ENCODE measurements at places on chromosomes 11 and 22. TPM values are rescaled to one million over a fixed set of nuclear protein-coding genes. Genes with fewer than 3 reads are reported as not detected.
A peak's percentile ranks its signal among the peaks of the same experiment; 100 is the strongest.

GRCh38 chr11:8947230-8947943, 4.6 kb upstream of the ASCL3 start:
- no peak for DNase-seq

DNA sequence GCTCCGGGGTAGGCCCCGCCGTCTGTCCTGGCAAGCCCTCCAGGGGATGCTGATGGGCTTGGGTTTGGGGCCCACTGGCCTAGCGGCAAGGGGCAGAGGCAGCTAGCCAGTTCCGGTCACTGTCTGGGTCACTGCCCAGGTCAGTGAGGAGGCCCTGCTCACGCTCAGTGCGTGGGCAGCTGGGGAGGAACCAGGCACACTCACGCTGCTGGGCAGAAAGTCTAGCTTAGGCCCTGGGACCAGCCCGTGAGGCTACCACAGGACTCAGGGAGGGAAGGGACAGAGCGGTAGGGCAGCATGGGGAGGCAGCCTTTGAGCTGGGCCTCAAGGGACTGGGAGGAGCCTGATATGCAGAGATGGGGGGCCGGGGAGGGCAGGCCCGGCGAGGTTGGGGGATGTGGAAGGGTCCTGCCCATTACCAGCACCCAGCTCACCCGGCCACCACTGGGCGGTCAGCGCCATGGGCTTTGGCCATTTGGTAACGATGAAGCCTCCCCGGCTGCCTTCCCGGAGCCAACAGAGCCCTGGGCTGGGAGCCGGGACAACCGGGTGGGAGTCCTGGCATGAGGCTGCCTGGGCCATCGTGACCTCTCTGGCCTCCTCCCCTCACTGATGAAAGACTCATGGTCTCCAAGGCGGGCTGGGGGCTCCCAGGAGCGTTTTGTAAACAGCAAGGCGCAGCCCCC, 14.2 kb downstream of the SHISAL1 start:
- DNase-seq = no peak

DNA sequence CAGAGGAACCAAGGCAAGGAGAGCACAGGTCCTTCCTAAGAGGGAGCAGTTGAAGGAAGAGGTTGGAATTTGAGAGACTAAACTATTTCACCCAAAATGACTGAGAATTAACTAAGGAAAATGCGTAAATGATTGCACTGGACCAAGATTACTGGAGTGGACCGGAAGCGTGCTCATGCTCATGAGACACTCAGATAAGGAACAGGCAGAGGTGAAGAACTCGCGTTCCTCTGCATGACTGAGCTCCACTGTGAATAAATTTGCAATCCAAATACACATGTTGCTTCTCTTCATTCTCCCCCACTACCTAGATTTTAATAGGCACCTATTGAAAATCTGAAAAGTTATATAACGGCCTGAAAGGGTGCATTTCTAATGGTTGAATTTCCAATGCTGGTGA, 207.0 kb downstream of the KIRREL3 start:
- no peak for DNase-seq

GRCh38 chr11:8732324-8732670, 49.7 kb downstream of the RPL27A start:
- DNase-seq = no peak

DNA sequence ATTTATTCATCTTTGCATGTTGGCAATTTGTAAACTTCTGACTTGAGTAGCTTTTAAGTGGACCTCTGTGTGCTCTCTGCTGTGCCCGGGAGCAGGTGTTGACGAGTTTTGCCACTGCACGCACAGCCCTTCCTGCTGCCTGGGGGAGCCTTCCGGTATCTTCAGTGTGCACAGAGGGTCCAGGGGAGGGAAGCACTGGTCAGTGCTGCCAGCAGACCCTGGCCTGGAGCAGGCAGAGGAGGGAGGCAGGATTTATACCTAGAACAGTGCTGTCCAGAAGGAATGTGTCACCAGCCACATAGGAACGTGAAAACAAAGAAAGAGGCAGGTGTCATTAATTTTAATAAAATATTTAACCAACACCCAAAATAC, 403.6 kb downstream of the TBC1D22A start:
- no peak for DNase-seq

- DNase-seq = no peak
Measured at GRCh38 chr22:31707519-31707918, 42.4 kb downstream of the PRR14L start.

DNA sequence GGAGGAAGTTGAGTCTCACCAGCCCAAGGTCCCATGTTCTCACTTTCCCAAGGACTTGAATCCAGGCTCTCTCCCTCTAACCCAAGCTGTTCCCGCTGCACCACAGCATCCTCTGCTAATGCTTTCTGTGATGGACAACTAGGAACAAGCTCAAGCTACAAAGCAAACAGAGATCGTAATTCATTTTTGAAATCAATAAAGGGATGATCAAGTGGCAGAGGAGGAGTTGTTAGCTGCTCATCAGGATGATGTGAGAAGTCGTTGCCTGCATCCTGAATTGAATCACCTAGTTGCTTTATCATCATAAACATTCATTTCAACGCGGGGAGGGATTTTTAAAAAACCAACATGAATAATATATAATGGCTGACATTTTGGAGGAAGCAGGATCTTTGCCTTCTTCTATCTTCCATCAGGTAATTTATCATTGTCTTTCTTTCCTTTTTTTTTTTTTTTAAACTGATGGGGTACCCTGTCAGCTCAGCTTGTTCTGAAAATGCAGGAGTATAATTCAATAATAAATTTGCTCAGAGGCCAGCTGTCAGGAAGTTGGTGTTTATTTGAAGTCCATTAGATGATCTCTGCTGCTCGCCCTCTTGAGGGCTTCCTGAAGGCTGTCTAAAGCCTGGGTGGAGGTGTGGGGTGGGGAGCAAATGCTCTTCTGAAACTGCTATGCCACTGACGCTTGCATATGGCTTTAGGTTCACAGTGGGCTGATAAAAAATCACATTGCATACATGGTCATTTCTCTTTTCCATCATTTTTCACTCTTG, 174.4 kb upstream of the NARS2 start:
- no peak for DNase-seq

DNA sequence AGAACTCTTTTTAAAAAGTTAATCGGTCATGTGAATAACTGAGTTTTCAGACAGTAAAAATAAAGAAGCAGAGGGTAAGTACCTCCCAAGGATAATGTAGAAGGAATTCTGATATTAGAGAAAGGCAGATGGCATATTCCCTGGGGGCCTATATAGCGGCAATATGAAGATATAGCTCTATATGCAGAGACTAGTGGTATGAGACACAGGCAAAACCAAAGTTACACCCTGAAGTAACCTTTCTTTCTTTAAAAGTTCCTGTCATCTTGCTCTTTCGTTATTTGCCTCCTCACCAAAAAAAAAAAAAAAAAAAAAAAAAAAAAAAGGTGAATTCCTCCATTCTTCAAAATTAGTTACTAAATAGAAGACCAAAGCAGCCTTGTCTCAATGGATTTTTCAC, 76.2 kb upstream of the ARHGAP32 start:
- DNase-seq = no peak

DNA sequence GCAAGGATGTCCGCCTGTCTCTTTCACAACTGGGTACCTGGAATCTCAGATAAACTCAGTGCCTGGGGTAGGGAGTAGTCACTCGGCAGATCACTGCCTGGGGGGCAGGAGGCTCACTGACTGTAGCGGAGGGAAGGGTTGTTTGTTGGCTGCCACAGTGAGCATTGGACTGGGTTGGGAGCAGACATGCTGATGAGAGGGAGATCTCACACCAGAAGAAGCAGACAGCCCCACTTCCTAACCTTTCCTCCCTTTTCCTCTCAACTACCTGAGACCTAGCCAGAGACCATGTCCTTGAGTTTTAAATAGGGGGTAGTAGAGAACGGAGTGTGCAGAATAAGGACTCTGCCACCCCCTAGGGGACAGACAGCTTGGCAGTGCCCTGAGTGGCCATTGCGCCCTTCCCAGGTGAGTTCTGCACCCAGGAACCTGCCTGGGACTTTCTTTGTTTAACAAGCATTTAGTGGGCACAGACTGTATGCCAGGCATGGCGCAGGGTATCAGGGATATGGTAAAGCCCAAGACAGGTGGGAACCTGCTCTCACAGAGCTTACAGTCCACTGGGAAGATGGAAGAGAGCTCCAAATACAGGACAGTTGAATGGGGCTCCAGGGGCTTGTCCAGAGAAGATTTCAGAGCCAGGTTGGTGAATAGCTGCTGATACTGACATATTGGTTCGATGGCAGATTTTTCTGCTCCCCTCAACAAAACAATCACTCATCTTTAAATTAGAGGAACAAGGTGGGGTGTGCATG, 115.7 kb upstream of the NNMT start:
- peak; percentile 47 for DNase-seq

DNA sequence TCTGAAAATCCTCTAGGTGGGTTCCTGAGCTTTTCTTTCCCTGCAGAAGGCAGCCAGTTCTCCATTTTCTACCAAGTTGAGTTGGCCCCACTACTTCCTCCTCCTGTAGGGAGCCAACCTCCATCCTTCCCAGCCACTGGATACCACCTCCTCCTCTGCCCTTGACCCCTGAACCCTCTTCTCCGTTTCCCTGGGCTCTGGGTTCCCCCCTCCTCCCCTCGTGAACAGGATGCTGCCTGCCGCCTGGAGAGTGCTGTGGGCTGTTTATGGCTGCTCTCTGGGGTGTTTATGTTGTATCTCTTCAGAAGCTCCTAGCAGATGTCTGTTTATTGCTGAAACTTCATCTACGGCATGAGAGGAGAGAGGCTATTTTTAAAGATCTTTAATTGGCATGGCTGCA, 8.6 kb downstream of the MICAL2 start:
- DNase-seq = no peak

- no peak for DNase-seq
Measured at GRCh38 chr11:10633261-10633660, 60.3 kb downstream of the IRAG1 start.

DNA sequence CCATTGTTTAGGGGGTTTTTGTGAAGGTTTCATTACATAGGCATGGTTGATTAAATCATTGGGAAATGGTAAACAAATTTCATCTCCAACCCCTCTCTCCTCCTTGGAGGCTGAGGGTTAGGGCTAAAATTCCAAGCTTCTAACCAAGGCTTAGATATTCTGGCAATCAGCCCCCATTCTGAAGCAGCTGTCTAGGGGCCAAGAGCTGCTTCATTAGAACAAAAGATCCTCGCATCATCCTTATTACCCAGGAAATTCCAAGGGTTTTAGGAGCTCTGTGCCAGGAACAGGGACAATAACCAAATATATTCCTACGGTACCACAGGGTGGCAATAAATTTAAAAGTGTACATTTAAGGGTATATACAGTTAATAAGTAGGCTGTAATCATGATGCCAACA, 22.5 kb upstream of the EED start:
- no peak for DNase-seq

DNA sequence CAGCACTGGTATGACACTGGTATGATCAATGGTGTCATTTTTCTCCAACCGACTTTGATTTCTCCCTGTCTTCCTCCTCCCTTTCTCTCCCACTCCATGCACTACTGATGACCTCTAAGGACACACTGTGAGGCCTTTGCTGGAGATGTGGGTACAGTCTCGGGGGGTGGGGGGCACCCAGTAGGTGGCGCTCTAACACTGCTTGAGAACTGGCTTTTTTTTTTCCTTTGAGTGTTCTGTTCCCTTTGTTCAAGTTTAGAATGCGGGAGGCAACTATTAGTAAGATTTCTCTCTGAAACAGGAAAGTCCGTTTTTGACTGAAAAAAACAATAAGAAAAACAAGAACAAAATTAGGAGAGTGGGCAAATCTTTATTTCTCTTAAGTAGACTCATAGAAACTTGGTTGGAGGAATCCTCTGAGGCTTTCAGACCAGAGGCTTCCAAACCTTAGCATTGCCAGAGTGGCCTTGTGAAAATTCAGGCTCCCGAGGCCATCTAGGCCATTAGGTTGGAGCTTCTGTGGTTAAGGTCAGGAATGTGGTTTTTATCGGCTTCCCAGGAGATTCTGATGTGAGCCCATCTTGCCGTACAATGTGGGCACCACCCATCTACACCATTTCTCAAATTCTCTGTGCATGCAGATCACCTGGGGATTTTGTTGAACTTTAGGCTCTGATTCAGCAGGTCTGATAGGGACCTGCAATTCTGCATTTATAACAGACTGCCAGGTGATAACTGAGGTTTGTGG, 43.2 kb downstream of the PANX1 start:
- DNase-seq = peak; percentile 30

DNA sequence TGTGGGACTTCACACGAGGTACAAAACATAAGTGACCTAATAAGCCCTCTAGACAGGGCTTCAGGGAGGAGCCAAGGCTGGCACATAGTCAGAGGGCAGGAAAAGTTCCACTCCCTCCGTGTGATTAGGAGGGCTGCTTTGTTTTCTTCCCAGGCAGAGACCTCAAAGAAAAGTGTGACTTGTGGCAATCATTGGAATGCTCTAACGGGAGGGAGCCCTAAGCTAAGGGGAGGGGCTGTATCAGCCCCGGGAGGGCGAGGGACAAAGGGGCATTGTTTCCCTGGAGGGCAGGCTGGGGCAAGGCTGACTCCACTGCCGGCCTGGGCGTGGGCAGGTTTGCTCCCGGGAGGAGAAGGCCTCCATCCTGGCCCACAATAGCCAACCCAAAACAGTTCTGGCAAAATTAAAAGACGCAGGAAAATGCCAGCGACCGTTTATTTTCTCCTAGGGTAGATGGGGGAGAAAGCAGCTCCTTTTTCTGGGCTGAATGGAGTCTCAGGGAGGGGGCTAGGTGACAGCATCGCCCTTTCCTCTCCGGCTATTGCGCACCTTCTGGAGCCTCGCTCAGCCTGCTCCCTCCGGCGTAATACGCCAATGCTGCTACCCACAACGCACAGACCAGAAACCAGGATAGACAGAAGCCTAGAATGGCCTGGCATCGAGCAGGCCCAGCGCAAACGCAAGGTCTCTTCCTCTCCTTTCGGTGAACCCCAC, 60.2 kb downstream of the ENDOD1 start:
- peak; percentile 86 for DNase-seq

DNA sequence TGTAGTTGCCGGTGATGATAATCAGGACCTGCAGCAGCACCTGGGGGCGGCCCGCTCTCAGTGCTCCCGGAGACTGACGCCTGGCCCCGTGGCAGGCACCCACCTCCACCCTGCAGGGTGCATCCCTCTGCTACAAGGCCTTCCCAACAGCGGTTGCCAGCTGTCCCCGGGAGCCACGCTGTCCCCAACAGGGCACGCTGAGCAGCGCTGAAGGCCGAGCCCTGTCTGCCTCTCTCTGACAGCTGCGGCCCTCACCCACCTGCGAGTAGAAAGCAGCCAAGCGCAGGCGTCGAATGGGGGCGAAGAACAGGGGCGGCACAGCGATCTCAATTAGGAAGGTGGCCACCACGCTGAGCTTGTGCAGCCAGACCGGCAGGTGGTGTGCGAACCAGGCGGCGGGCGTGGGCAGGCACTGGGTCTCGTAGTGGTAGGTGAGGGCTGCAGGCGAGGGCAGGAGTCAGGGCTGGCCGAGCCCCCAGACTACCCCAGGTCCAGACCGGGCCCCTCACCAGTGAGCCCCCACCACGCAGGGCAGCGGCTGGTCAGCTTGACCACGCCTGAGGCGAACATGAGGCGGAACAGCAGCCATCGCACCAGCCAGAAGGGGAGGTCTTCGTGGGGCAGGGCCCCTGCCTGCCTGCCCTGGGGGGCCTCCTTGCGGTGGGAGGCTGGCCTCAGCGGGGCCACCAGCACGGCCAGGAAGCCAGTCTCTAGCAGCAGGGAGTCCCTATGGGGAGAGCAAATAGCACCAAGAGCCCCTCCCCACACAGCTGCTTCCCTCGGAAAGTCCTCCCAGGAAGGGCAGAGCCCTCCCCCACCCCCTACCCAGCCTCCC, 1.5 kb downstream of the LMF2 start:
- DNase-seq = no peak

FAR1 gene
- total RNA-seq = 98.9 TPM

THY1 gene
- total RNA-seq = not detected

CCDC15 gene
- 2.3 TPM for total RNA-seq

Measured in Calu3 (cell line).